PC-9 (cell line): ENCODE measurements at places on chromosomes 3 and 15. TPM values are rescaled to one million over a fixed set of nuclear protein-coding genes. Genes with fewer than 3 reads are reported as not detected.

- no peak for DNase-seq
Measured at GRCh38 chr3:15477951-15478639, 43.4 kb downstream of the COLQ start.

DNA sequence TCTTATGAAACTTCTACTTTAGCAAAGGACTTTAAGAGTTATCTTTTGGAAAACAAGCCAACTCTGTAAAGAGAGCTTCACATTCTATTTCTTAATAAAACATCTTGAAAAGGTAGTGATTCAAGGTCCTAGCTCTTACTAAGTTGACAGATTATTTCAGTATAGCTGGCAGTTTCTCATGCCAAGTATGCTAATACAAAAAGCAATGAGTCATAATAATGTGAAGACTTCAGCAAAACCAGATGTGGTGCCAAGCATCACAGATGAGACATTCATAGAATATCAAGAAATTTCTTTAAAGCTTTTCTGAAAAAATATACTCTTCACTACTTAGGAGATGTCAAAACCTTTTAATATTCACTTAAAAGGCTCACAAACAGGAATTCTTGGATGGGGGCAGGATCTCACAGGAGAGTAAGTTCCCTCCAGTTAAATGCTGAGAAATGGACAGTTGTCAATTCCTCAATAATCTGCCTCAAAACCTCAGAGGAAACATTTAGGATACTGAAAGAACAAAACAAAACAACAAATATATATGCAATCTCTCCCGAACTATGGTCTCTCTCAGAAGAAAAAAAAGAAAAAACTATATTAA is 45.6 kb downstream of the DCBLD2 start:
- DNase-seq: no peak

DNA sequence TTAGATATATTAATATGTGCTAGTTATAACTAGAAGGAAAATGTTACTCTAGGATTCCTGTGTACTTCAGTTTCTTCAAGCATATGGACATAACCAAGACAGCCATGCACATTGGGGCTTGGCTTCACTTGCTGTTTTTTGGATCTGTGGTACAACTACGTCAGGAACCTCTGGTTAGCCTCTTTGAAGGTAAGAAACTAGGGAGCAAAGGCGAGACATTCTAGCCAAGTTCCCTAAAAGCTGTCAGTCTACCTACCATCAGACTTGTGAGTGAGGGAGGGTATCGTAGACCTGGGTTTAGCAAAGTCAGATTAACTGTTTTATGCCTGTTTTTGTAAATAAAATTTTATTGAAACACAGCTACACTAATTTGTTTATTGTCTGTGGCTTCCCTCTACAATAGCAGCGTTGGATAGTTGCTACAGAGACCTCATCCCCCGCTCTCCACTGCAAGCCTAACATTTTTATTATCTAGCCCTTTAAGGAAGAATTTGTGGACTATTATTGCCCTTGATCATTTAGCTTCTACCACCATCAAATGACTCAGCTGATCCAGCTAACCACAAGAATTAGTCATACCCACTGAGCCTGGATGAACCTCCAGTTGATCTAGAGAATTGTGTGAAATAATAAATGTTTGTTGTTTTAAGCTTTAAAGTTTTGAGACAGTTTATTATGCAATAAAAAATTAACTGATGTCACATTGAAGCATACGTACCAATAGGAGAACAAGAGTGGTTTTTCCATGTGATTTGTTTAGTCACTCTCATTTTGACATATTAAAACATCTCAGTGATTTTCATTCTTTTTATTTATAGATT is 58.1 kb downstream of the RSRC1 start:
- DNase-seq: peak; percentile 92

DNA sequence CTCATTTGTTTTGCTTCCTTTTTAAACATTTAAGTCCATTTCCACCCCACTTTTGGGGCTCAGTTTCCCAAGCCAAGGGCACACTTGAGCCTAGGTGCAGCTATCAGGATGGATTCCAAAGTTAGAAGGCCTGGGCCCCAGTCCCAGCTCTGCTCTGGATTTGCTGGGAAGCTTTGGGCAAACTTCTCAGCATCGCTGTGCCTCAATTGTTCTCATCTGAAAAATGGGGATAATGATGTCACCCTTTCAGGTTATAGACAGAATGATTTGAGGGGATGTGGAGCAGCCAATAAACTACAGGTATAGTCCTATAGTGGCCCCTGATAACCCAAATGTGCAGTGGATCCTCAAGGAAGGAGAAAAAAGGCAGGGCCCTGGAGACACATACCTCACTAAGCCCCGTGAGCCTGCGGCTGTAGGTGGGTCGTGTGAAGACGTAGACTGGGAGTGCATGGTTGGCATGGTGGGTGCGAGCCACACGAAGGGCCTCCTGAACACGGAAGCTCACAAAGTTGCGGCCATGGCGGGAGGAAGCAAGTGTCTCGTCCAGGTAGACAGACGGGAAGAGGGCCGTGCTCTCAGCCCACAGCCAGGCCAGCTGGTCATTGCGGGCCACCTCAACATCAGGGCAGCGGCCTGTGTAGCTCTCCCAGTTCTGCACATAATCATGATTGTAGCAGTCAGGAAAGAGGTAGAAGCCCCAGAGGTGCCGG is 3.2 kb downstream of the HYAL2 start:
- no peak for DNase-seq

DNA sequence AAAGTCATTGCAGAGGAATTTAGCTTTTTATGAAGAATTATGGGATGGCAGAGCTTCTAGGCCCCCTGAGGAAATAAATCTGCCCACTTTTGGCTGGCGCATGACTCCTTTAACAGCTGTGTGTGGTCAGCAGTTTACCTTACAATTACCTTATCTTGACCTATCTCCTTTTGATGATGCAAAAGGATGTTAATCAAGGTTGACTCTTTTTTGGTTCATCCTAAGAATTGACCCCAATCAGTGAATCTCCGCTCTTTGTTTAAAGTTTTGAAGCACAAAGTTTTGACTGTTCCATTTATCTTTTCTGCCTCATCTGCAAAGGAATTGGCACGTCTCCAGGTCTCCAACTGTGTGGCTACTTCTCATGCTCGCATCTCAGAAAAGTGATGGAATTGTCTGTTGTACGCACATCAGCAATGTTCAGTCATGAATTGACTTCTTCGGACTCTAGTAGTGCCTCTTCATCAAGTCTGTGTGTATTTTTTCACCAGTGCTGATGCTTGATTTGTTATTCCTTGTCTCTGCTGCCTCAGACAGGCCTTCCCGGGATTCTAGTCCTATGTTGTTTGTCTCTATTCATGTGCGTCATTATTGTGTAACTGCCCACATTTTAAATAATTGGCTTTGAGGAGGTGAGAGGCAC is 196.2 kb upstream of the CFAP20DC start:
- no peak for DNase-seq

- no peak for DNase-seq
Measured at GRCh38 chr3:8727605-8728512, 5.7 kb upstream of the CAV3 start.

DNA sequence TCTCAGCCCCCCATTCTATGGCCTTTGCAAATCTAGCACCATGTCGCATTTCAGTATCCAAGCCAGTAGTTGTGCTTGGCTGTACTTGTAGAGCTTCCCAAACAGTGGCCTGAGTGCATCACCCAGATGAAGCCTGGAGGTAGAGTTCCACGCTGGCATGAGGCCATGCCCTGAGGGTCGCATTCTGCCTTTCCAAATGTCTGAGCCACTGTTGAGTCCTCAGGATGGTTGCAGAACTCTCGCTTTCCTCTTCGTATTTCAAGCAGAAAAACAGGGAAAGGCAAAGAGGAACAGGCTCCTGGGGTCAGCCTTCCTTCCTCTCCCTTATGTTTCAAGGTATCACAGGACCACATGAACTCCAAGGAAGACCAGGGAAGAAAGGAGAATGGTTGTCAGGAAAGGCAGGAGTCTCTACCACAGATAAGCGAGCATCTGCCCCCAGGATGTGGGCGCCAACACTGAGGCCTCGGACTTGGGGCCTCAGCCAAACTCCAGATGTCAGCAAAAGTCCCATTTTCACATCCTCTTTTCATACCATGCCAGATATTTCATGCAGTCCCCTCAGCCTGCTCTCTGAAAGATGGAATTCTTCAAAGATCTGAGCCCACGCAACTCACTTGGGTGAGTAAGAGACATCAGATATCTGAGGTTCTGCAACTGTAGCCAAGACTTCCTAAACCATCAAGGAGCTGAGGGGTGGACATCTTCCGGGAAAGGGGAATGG is 19.4 kb upstream of the PRR20G start:
- no peak for DNase-seq

DNA sequence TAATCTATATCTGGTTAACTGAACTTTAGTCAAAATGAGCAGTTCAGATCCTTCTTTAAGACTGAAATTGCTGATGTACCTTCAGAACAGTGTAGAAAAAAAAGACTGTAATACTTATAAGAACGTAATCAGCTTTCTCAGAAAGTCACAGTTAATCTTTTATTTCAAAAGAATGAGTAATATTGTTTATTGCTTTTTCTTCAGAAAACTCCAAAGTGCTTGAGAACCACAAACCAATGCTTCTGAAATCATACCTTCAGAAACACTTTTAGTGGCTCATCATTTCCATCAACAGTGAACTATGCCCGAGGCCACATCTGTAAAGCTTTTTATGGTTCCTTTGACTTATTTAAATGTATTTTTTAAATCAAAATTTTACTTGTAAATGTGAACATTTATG is 33.3 kb upstream of the CLASP2 start:
- DNase-seq: no peak

GUCA1C gene
- total RNA-seq: not detected in 2 replicates

PAK2 gene
- 78.6 and 113 TPM in 2 replicates for total RNA-seq
